ENCODE measurements at places on chromosomes 2 and 18.

GRCh38 chr2:69375494-69376353 is 11.3 kb downstream of the GFPT1 start:
- no peak for DNase-seq

DNA sequence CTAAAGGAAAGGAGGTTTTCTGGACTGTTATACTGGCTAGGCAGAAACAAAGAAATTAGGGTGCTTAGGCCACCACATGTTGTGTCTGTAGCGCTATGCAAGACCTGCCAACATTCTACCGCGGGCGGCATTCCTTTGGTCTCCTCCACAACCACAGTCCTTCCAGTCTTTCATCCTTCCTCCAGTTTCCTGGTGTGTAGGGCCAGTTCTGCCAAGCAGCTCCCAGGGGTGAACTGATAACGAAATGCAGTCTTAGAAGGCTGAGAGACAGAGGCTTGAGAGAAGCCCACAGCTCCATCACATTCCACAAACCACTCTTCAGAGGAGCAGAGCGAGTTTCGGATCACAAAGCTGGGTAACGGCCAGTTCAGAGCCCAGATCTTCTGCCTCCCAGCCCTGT is 19.5 kb upstream of the CXXC1 start:
- no peak for DNase-seq

- DNase-seq, result no peak
Observed at GRCh38 chr2:177397481-177398289, 5.1 kb downstream of the AGPS start.

GRCh38 chr18:46010676-46011075 is 43.5 kb upstream of the EPG5 start:
- DNase-seq, result no peak

GRCh38 chr18:35861367-35862118 is 110.9 kb upstream of the RMP24 start:
- DNase-seq, result no peak

GRCh38 chr2:134717286-134718022 is 1.3 kb downstream of the TMEM163 start:
- no peak for DNase-seq

GRCh38 chr2:106797494-106797893 is 88.5 kb downstream of the ST6GAL2 start:
- DNase-seq, result no peak

- DNase-seq, result no peak
Observed at GRCh38 chr18:13067124-13067523, 76.0 kb downstream of the CEP192 start.

GRCh38 chr2:38407111-38407682 is 30.1 kb upstream of the ATL2 start:
- no peak for DNase-seq

DNA sequence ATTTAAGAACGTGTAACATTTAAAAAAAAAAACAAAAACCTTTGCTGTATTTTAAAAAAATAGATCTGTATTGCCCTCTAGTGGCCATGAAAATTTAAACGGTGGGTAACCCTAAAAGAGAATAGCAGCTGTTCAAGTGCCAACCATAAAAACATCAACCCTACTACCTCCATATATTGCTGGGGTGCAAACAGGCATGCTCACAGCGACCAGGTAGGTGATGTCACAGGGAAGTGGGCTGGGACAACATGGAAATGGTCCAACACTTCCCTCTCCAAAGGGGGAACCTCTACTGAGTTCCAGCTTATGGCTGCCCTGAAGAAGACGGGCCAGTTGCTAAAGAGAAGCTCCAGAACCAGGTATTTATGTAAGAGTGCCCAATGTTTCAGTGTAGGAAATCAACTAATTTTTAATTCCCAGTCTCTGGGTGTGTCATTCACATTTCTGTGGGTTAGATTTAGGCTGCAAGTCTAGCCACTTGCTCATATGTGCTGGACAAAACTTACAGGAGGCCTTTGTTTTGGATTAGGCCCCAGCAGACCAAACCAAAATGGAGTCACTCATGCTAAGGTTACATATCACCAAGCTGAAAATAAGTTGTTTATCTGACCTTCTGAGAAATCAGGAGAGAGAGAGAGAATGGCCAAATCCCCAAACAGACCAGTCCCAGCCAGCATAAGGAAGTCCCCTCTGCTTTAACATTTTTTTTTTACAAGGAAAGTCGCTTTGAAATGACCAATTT is 54.5 kb downstream of the SKA1 start:
- DNase-seq, result no peak

DNA sequence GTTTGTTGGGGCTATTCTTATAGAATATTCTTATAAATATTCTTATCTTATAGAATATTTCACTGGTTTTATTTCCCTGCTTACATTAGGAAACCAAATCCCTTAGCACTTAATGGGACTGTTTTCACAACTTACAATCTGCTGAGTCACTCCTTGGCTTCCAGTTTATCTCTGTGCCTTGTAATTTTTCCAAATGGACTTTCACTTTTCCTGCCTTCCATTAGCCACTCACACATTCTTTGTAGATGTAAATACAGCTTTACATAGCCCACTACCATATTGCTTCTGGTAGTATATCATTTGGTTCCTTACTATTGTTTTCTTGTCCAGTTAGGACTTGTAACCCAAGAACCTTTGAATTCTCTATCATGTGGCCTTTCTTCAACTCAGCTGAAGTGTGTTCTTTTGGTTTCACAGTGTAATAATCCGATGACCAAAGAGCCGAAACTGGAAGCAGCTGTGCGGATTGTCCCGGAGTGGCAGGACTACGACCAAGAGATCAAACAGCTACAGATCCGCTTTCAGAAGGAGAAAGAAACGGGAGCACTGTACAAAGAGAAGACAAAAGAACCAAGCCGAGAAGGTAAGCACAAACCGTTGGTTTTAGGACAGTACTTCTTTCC is 96.1 kb downstream of the UGGT1 start:
- no peak for DNase-seq

GRCh38 chr2:42826231-42826630 is 33.8 kb upstream of the HAAO start:
- no peak for DNase-seq
